ENCODE measurements at places on chromosomes 1 and 21.

DNA sequence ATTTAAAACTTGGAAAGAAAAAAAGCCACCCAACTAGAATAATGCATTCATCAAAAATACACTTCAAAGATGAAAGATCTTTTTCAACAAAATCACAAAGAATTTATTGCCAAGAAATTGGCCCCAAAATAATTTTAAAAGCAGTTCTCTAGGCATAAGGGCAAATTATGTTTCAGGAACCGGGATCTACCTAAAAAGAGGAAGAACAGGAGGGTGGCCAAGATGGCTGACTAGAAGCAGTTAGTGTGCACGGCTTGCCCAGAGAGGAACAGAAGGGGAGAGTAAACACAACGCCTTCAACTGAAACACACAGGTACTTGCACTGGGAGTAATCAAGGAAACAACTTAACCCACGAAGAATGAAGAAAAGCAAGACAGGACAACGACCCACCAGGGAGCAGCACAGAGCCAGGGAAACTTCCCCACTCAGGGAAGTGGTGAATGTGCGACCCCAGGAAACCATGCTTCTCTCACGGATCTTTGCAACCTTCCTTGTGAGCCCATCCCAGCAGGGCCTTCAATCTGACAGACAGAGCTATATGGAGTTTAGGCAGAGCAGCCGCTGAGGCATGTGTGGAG lies 46.1 kb downstream of the ACKR1 start:
- H3K4me3 ChIP-seq, result no peak overlapping the region
- DNase-seq, result no peak
- H3K36me3 ChIP-seq, result peaks cover 2% of the 10 kb centered on the region
- H3K27me3 ChIP-seq, result peaks cover 22% of the 10 kb centered on the region
- H3K27ac ChIP-seq, result no peak overlapping the region
- H3K4me1 ChIP-seq, result peaks cover 2% of the 10 kb centered on the region

- no peak overlapping the region for H3K4me3 ChIP-seq
- H3K4me1 ChIP-seq, result peaks cover 38% of the 10 kb centered on the region
- H3K27ac ChIP-seq, result peak overlapping the region; percentile 99
- no peak for DNase-seq
Observed at GRCh38 chr1:160780398-160780755, 15.6 kb upstream of the LY9 start.

DNA sequence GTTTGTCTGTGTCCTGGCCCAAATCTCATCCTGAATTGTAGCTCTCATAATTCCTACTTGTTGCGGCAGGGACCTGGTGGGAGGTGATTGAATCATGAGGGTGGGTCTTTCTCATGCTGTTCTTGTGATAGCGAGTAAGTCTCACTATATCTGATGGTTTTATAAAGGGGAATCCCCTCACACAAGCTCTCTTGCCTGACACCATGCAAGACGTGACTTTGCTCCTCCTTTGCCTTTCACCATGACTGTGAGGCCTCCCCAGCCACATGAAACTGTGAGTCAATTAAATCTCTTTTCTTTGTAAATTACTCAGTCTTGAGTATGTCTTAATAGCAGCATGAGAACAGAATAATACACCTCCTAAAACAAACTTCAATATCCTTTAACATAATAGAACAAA lies 1065.6 kb downstream of the PLA2G4A start:
- no peaks in the 10 kb centered on the region for H3K27me3 ChIP-seq
- no peak overlapping the region for H3K4me3 ChIP-seq
- H3K27ac ChIP-seq, result no peak overlapping the region
- no peak for DNase-seq
- H3K4me1 ChIP-seq, result no peaks in the 10 kb centered on the region

GRCh38 chr1:162136760-162137159 lies 67.3 kb downstream of the NOS1AP start:
- no peaks in the 10 kb centered on the region for H3K36me3 ChIP-seq
- H3K4me3 ChIP-seq, result no peak overlapping the region
- H3K27ac ChIP-seq, result no peak overlapping the region
- no peak for DNase-seq
- peaks cover 22% of the 10 kb centered on the region for H3K27me3 ChIP-seq
- no peaks in the 10 kb centered on the region for H3K4me1 ChIP-seq

DNA sequence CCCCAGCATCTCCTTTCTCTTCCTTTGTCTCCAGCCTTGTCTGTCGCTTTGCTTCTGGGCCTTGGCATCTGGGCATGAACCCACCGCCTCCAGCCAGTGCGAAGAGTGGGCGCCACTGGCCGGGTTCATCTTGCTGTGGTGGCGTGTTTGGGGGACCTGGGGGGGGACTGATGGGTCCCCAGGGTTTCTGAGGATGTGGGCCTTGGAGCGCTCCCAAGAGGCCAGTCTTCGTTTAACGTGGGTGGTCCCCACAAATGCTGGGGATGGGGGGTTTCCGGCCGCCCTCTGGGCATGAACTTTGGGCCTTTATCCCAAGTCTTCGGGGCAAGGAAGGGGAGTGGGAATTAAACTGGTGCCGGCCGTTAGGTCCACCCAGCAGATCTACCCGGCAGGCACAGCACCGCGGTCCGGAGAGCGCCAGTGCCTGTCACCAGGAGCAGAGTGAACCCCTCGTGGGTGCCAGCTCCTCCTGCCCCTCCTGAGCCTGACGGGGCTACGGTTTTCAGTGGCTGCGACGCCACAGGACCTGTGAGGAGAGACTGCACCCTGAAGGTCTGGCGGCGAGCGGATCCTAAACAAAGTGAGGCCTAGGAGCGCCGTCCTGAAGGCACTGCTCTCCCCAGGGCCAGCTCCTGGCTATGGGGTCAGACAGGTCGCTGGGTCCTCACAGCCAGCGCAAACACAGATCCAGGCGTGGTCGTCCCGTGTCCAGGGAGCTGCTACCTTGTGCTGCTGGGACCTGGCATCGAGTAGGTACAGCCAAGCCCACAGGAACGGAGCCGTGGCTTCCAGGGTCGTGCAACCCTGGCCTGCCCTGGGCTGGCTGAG lies 12.1 kb upstream of the C1orf174 start:
- no peak overlapping the region for H3K27ac ChIP-seq
- no peaks in the 10 kb centered on the region for H3K36me3 ChIP-seq
- peaks cover 6% of the 10 kb centered on the region for H3K27me3 ChIP-seq
- DNase-seq, result no peak

- no peak for DNase-seq
- no peak overlapping the region for H3K4me3 ChIP-seq
- H3K27me3 ChIP-seq, result no peaks in the 10 kb centered on the region
- peaks cover 49% of the 10 kb centered on the region for H3K36me3 ChIP-seq
- no peak overlapping the region for H3K27ac ChIP-seq
Observed at GRCh38 chr21:45517249-45518065, 24.8 kb downstream of the SLC19A1 start.

DNA sequence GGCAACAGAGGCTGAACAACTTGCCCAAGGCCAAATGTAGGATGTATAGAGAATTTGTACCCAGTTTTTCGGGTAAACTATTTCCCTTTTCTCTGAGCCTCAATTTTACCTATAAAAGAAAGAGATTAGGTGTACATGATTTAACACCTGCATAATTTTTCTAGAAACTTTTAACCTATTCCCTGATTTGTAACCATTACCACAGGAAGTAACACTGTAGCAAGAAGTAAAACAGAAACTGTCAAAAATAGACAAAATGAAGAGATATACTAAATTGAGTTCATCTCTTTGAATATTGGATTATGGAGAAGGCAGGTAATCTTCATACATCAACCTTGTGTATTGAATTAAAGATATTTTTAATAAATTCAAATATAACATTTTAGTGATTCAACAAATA lies 136.2 kb downstream of the ZC3H11B start:
- peaks cover 5% of the 10 kb centered on the region for H3K4me1 ChIP-seq
- H3K27ac ChIP-seq, result no peak overlapping the region
- DNase-seq, result no peak
- H3K36me3 ChIP-seq, result no peaks in the 10 kb centered on the region

DNA sequence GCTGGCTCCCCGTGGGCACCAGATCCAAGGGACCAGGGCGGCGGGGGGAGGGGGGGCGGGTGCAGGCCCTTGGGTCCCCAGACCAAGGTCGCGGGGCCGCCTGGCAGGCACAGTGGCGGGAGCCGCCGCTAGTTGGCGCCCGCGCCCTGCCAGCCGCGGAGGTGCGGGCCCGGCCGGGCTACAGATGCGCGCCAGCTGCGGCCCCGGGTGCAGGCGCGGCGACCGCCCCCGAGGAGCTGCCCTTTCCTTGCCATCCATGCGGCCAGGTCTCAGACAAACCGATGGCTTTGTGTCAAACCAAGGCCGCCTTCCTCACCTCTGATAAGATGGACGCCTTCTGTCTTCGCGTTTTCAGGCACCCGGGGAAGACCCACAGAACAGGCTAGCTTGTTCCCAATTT lies 2.2 kb upstream of the RUNX3 start:
- peaks cover 34% of the 10 kb centered on the region for H3K4me1 ChIP-seq
- peak overlapping the region; percentile 41 for H3K27ac ChIP-seq
- peak overlapping the region; percentile 46 for H3K4me3 ChIP-seq
- no peaks in the 10 kb centered on the region for H3K27me3 ChIP-seq

DNA sequence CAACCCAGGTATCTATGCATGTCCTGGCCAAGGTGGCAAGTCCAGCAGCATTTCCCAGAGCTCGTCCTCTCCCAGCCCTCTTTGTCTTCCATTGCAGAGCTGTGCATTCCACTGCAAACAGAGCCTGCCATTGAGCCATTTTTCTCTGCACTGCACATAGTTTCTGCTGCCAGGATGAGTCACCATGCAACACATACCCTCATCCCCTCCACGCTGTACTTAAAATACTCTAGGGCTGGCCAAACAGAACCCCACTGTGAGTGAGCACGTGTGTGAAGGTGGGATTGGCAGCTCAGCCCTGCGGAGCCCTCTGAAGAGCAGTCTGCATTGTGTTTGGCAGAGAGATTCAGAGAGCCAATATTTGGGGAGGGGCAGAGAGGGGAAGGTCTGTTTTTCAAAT lies 3.9 kb upstream of the ATP1B1 start:
- no peak overlapping the region for H3K27ac ChIP-seq
- peaks cover 16% of the 10 kb centered on the region for H3K4me1 ChIP-seq
- no peaks in the 10 kb centered on the region for H3K36me3 ChIP-seq
- peaks cover 10% of the 10 kb centered on the region for H3K27me3 ChIP-seq

- H3K27ac ChIP-seq, result no peak overlapping the region
- no peak for DNase-seq
- no peak overlapping the region for H3K4me3 ChIP-seq
- peaks cover 1% of the 10 kb centered on the region for H3K36me3 ChIP-seq
Observed at GRCh38 chr1:36731226-36732014, 248.7 kb upstream of the CSF3R start.

DNA sequence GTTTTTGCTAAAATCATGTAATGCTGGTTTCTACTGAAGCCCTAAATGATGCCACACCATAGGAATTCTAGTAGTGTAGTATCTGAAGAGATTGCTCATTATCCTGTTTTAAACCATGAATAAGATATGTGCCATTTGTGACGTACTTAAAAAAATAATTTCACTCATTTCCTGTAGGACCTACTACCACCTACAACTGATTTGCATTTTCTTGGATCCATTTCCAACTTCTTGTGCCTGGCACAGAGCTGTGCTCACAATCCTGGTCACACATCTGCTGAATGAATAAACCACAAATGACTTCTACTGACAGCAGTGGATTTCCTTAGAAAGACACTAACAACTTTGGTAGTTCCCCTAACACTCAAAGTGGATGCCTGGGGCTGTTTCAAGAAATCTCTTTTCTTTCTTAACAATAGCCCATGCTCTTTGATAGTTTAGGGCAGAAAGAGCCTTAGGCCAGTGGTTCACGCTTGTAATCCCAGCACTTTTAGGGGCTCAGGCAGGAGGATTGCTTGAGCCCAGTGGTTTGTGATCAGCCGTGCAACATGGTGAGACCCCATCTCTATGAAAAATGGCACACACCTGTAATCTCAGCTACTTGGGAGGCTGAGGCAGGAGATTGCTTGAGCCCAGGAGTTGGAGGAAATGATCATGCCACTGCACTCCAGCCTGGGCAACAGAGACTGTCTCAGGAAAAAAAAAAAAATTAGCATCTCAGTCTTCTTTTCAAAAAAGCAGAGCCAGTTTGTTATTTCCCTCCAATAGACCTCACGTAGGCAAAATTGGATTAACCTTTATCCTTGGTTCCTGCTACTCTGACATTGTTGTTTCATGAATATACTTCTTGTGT lies 13.0 kb upstream of the BATF3 start:
- no peak overlapping the region for H3K4me3 ChIP-seq
- no peak for DNase-seq
- no peaks in the 10 kb centered on the region for H3K36me3 ChIP-seq
- no peaks in the 10 kb centered on the region for H3K4me1 ChIP-seq

- no peak overlapping the region for H3K27ac ChIP-seq
- no peak overlapping the region for H3K4me3 ChIP-seq
- H3K36me3 ChIP-seq, result no peaks in the 10 kb centered on the region
- DNase-seq, result no peak
- H3K4me1 ChIP-seq, result peaks cover 10% of the 10 kb centered on the region
Observed at GRCh38 chr1:28115267-28115666, 26.9 kb upstream of the EYA3 start.

GRCh38 chr1:46583494-46583893 lies 20.6 kb downstream of the MKNK1 start:
- no peaks in the 10 kb centered on the region for H3K27me3 ChIP-seq
- peaks cover 33% of the 10 kb centered on the region for H3K36me3 ChIP-seq
- DNase-seq, result no peak

- peaks cover 23% of the 10 kb centered on the region for H3K27me3 ChIP-seq
- no peaks in the 10 kb centered on the region for H3K36me3 ChIP-seq
- DNase-seq, result no peak
- H3K4me1 ChIP-seq, result peaks cover 20% of the 10 kb centered on the region
- H3K4me3 ChIP-seq, result no peak overlapping the region
Observed at GRCh38 chr1:30877205-30877912, 31.2 kb downstream of the SDC3 start.

DNA sequence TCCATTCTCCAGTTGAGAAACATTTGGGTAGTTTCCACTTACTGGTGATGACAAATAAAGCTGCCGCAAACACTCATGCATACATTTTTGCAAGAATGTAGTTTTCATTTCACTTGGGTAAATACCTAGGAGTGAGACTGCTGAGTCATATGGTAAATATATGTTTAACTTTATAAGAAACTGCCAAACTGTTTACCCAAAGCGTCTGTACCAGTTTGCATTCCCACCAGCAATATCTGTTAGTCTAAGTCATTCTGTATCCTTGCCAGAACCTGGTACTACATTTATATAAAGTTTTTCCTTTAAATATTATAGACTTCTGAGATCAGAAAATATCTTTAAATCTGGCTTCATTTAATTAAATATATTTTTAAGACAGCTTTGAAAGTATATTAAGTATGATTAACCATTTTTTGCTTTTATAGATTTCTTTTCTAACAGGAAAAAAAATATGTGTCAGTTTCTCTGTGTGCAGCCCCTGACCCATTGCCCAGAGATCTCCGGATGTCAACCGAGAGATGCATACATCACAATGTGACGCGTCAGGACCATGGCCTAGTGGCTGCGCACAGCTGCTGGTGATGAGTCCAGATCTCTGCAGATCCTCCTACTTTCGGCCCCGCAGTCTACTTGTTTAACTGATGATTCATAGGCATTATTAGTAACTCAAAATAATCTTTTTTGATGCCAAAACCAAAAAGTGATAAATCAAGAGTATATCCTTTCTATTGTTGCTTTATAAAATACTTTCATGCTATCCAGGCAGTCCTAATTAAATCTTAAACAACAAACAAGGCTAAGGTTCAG lies 227.1 kb upstream of the MAP1LC3C start:
- H3K36me3 ChIP-seq, result peaks cover 2% of the 10 kb centered on the region
- no peak overlapping the region for H3K4me3 ChIP-seq
- no peak for DNase-seq
- H3K27ac ChIP-seq, result no peak overlapping the region
- no peaks in the 10 kb centered on the region for H3K4me1 ChIP-seq
- peaks cover 2% of the 10 kb centered on the region for H3K27me3 ChIP-seq

- no peak for DNase-seq
- no peaks in the 10 kb centered on the region for H3K4me1 ChIP-seq
- no peak overlapping the region for H3K27ac ChIP-seq
- H3K36me3 ChIP-seq, result peaks cover 31% of the 10 kb centered on the region
- no peaks in the 10 kb centered on the region for H3K27me3 ChIP-seq
- H3K4me3 ChIP-seq, result no peak overlapping the region
Observed at GRCh38 chr1:90012300-90012699, 17.4 kb downstream of the ZNF326 start.
